ENCODE measurements at places on chromosomes 11 and 22.

- DNase-seq = no peak
These were observed 6.7 kb upstream of the C1QTNF6 start for GRCh38 chr22:37194750-37195149.

GRCh38 chr11:541433-541885 lies 4.1 kb downstream of the LRRC56 start:
- no peak for DNase-seq

- DNase-seq = no peak
These were observed 20.7 kb downstream of the SLN start for GRCh38 chr11:107691000-107691750.

- DNase-seq = no peak
These were observed 189.8 kb downstream of the CSNK2A3 start for GRCh38 chr11:11163236-11163635.

DNA sequence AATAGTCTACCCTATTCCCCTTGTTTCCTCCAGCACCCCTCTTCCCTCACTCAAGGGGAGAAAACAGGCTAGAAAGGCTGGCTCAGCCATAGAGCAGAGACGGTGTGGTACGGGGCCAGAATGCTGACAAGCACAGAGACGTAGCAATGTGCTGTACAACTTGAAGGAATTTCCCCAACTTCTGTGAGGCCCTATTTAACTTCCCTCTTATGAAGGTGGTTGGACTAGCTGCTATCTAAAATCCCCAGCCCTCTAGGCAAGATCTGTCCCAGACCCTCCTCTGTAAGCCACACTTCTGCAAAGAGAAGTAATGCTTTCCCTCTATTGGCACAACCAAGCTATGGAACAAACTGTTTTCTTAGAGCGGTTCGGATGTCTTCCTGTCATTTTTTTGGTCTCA lies 37.8 kb downstream of the PLEKHA7 start:
- no peak for DNase-seq

DNA sequence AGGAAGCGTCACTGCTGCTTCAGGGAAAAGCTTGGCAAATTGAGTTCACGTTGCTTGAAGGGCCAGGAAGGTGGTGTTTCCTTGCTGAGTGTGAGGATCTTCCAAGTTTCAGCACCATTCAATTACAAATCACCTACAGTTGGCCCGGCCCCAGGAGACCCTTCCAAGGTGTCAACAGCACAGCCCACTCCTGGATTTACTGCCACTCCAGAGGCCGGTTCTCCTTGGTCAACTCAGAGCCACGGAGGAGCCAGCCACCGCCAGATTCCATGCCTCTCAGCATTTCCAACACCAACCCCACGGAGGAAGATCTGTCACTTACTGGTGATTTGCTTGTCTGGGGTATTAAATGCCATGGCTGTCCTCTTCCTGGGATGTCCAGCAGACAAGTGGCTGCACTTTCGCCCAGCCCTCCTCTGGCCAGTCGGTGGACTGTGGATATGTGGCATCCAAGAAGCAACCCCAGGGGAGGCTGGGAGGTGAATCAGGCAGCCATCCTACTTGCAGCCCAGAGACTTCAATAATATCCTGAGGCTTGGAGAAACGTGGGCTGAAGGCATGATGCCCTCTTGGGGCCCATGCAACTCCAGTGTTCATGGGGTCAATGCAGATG lies 74.1 kb upstream of the SHANK2 start:
- DNase-seq = no peak

Measured in NCI-H1694 (cell line).